NCI-H1105 treated with DMSO at 0.1 percent for 48 hours (cell line): ENCODE measurements at places on chromosomes 7 and 10.

DNA sequence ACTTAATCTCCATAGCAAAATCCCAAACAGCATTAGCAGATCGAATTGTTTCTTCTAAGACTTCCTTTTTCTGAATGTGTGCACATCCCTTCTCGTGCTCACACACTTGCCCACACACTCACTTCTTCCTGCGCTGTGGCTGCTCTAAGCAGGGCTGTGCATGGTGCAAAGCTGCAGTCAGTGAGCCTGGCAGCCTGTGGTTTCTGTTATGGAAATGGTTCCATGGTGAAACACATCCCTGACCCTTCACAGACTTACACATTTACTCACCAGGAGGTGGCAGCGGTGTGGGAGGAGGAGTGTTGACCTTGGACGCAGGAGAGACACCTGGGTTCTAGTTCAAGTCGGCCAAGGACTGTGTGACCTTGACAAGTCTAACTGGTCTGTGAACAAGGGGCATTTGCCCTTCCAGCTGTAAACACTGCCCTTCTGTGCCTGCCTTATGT, 24.9 kb downstream of the MTURN start:
- peak; percentile 18 for DNase-seq

DNA sequence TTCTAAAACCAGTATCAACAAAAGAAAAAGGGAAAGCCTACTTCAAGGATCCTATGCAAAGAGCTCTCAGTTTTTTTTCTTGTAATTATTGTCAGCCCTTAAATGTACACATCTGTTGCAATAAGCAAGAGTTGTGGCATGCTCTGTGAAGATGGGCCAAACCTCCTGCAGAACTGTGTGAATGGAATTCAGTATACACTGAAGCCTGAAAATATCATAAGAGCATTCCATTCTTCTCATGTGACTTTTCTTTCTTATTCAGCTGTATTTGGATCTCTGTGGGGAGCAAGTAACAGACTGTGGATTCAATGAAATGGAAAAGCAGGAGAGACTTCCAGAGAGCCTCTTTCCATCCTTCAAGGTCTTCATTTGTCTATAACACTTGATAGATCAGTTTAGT, 130.7 kb downstream of the SAMD9 start:
- DNase-seq = no peak

DNA sequence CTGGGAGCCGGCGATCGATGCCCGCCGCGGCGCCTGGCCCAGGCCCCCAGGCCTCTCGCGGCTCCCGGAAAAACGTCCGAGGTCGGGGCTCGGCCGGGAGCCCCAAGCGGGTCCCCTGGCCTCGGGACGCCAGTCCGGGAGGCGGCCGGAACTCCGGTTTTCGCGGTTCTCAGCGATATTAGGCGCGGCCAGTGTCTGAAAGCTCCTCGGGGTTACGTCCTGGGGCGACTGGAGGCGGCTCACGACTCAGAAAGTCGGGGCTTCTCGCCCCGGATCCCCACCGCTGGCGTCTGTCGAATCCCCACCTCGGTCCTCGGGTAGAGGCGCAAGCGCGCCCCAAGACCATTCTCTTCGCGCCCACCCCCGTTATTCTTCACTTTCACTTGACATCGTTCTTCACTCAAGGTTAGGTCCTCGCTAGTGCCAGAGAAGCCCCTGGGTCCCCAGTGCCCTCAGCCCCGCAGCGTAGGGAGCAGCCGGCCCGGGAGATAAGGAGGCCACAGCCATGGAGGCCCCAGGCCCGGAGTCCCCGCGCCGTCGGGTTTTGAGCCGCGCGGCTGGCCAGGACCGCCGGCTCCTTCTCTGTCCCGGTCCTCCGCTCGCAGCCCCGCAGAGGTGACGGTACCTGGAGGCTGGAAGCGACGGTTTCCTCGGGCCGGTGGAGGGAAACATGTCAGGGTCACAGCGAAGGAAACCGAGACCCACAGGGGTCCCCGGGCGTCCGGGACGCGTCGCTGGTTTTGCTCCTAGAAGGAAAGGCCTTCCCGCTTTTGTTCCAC, 35.2 kb upstream of the EBLN1 start:
- no peak for DNase-seq

- DNase-seq = no peak
Observed at GRCh38 chr7:2245883-2246675, 4.1 kb downstream of the NUDT1 start.

DNA sequence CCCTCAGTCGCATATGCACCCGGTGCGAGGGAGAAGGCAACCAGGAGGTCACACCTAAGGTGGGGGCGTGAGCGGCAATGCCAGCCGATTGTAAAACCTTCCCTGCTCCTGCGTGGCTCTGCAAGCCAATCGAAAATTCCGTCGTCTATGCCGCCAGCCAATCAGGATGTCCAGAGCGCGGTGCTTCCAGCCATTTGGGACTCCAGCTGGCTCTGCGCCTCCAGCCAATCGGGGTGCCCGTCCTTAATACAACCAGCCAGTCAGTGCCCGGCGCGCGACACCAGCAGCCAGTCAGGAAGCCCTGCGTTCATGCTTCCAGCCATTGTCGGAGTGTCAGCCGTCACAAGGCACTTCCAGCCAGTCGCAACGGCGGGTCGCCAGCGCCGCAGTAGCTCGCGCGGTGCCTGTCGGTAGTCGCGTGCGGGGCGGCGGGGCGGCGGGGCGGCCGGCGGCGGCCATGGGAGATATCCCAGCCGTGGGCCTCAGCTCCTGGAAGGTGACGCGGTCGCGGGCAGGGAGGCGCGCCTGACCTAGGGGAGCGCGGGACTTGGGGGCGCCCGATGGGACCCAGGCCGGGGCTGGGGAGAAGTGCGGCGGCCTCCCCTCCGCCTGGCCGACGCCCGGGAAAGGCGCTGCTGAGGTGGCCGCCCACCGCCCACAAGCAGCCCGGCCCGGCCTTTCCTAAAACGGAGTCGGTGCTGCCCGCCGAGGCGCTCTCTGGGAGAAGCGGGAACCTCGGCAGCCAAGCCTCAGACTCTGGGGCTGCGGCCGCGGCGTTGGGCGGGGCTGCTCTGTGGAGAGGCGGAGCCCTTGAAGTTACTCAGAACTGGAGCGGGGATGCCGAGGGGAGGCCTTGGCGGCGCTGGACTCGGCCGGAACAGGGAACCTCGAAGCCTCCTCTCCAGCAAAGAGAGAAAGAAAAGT, at the start of gene AKR1E2:
Gene AKR1E2 (plus strand): TSS at position 340 of the 924 bp plus-strand sequence. CDS start 118 bp downstream, at position 458.
- no peak for DNase-seq

DNA sequence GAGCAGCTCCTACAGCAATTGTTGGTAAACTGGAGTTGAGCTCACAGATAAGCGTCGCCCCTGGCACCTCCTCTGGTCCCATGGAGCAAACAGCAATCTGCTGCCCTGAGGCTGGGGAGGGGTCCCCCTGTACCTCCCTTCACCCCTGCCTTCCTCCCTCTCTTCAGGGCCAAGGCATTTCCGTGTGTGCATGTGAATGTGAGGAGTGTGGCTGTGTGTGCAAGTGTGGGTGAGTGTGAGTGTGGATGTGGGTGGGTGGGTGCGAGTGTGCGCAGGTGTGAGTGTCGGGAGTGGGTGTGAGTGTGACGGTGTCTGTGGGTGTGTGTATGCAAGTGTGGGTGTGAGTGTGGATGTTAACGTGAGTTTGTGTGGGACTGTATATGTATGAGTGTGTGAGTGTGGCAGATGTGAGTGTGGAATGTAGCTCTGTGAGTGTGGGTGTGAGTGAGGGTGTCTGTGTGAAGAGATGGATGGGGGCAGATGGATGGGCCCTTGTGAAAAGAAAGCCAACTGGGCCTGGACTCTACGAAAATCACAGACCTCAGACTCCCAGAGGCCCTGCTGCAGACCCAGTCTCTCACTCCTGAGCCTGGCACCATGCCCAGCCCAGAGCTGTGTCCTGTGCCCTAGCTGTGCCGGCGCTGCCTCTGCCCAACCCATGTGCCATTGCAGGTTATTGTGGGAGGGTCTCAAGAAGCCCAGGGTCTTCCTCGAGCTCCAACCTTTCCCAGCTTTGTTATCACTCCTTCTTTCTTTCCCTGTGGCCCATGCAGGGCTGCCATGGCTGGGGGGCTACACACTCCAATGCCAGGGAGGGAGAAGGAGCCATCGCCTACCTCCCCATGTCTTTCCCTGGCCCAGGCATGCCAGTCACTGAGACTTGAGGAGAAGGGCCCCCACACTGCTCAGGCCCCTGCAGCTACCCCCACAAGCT, 73.9 kb downstream of the GRID1 start:
- no peak for DNase-seq
